ENCODE measurements at places on chromosomes 7 and 10.

GRCh38 chr7:8988267-8988666 is 554.9 kb downstream of the NXPH1 start:
- no peak for DNase-seq

- no peak for DNase-seq
These were observed at the start of gene ELFN1 for GRCh38 chr7:1669954-1670893. Gene ELFN1, plus strand, starts transcription at chr7:1670277. Its CDS starts 74,320 bp downstream, at chr7:1744597.

GRCh38 chr10:52750629-52751028 is 22.0 kb downstream of the MBL2 start:
- DNase-seq = no peak

DNA sequence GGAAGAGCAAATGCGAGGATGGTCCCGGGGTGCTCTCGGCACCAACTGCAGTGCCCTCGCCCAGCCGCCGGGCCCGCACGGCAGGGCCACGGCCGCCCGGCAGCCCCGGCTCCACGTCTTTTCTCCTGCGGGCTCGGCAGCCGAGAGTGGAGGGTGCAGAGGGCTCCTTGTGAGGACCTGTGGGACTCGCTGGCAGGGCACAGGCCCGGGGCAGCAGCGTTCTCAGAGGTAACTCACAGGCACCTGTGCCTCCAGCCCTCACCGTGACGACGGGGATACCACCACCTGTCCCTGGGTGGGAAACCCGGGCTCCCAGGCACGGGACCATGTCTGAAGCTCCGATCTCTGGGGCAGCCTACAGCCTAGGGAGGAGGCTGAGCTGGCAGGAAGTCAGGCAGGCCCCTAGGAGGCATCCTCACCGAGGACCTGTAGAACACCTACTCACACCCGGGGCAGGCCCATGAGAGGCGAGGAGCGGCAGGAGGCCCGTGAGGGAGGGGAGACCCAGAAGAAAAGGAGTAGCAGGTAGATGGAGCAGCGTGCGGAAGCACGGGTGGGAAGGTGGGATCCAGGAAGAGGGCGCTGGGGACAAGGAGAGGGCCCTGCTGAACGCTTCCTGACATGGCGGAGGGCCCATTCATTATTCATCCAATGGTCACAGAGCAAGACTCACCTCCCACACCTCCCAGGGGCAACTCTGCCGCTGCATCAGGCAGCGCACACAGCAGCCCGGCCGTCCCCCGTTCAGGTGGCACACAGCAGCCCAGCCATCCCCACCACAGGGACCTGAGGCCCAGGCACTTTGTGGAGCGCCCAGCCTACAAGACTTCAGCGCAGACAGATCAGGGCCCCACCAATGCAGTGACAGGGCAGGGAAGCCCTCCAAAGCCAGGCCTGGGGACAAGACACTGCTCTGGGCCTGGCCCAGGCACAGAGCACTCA is 244.9 kb downstream of the MAD1L1 start:
- no peak for DNase-seq

DNA sequence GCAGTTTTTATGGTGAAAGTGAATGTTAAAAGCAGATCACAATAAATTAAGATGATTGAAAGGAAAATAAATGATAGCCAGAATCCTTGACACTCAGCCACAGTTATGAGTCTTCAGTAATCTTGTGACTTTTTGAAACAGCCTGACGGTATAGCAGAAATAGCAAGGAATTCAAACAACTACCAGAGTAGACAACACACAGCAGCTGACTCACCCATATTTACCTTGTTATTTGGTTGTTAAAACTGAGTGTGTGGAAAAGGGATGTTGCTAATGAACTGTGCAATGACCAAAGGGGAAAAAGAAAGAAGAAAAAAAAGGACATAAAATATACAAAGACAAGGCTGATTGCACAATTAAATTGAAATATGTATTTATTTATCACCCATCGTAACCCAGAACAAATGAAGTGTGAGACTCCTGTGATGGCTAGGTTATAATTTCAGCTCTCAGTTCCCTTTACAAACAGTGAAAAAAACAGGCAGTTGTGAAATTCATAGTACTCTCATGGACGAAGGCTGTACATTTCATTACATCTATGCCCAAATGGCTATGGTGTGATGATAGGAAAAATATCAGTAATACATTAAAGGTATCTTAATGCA is 1023.0 kb upstream of the SORCS1 start:
- DNase-seq = no peak

GRCh38 chr10:73625004-73625883 is 16.0 kb downstream of the MYOZ1 start:
- no peak for DNase-seq

DNA sequence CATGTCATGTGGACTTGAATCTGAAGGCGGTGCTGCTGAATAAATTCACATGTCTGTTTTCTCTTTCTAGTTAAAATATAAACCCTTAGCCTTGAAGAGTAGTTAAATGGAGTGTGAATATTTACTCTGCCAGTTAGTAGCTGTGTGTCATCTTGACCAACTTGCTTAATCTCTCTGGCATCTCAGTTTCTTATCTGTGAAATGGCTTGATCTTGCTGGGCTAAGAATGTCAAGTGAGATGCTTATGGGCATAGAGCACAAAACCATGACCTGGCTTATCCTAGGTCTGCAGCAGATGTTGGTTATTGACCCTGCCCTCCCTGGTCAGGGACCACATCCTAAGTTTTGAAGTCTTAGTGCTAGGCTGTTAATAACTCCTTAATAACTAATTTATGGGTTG is 16.6 kb downstream of the ARID5B start:
- DNase-seq = no peak

DNA sequence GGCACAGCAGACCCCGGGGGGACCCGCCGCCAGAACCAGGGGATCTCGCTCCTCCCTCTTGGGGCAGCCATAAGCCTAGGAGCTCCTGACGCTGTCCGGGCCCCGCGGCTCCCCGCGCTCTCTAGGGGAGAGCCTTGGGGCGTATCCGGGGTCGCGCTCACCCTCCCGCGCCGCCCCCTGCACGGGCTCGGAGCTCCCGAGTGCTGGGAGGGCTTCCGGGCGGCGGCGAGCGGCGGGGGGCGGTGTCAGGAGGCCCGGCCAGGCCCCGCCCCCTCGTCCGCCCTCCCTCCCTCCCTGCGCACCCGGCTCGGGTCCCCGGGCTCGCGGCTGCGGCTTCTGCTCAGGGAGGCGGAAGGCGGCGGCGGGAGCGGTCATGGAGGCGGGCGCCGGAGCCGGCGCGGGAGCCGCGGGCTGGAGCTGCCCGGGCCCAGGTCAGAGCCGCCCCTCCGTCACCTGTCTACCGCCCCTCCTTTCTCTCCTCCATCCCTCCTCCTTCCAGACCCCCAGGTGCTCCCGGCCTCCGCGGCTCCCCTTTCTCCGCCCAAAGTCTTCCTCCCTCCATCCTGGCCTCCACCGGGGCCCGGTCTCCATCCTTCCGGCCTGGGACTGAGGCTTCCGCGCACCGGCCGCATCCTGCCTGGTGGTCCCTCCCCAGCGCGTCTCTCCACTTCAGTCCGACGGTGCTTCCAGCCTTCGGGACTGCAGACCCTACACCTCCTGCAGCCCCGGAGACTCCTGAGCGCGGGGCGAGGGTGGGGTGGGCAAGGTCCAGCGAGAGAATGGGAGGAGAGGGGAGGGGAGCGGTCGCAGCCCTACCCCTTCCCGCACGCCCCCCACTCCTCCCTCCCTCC is at the start of gene CCDC136:
CCDC136 (plus strand) TSS at position 848 of the 851 bp plus-strand sequence. CDS start 444 bp downstream, outside the sequence.
- DNase-seq = peak; percentile 52

DNA sequence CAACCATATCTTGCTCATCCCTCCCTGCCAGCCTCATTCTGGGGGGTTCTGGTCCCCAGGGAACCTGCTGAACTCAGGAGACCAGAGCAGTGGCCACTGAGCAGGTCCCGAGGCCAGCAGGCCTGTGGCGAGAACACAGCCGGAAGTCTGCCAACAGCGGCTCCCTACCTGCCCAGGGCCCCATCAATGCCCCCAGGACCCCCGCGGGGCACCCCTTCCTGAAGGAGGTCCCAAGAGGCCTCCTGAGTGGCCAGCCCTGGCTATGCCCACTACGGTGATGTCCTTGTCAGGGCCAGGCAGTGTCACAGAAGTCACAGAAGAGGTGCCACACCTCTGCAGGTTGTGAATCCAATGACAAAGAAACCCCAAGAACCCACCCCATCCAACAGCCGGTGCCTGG is 58.9 kb downstream of the CAMK2B start:
- DNase-seq = no peak

GRCh38 chr7:152108359-152108758 is 82.9 kb downstream of the GALNT11 start:
- DNase-seq = no peak

DNA sequence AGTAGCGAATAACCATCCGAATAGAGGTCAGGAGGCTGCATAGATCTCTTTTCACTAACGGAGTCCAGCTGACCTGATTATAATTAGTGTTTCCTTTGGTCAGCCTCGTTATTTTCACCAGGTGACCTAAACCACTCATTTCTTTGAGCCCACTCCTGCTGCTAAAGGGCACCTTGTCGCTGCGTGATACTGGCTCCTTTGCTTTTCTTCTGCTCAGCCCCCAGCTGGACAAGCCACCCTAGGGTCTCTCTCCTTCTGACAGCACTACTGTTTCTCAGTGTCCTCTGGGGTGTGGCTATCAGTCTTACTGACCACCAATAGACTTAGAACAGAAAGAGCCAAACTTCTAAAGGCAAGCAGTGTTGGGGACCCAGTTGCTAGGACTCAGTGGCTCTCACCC is 2.7 kb upstream of the IGFBP3 start:
- DNase-seq = no peak

GRCh38 chr10:88526501-88527105 is 56.5 kb downstream of the RNLS start:
- DNase-seq = no peak

GRCh38 chr10:27743012-27743876 is 2.4 kb downstream of the MKX start:
- no peak for DNase-seq

GRCh38 chr10:95558593-95559320 is 2.4 kb downstream of the SORBS1 start:
- DNase-seq = no peak

GRCh38 chr10:106705681-106706100 is 458.8 kb downstream of the SORCS1 start:
- DNase-seq = no peak

DNA sequence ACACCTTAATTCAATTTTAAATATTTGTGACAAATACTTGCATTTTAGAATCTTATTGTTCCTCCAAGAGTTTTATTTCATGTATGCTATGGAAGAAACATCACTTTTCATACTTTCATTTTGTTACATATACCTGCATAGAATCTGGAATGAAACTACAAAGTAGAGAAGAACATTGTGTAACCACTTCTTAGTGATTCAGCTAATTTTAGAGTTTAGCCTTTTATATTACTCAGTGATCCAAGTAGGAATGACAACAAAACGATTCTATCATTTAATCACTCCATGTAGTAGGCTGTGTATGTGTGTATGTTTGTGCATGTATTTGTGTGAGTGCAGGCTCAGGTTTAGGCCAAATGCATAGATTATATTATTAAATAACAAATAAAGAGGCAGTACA is 14.4 kb upstream of the SEMA3A start:
- DNase-seq = no peak

GRCh38 chr10:72712136-72712535 is 20.2 kb downstream of the MCU start:
- DNase-seq = no peak

DNA sequence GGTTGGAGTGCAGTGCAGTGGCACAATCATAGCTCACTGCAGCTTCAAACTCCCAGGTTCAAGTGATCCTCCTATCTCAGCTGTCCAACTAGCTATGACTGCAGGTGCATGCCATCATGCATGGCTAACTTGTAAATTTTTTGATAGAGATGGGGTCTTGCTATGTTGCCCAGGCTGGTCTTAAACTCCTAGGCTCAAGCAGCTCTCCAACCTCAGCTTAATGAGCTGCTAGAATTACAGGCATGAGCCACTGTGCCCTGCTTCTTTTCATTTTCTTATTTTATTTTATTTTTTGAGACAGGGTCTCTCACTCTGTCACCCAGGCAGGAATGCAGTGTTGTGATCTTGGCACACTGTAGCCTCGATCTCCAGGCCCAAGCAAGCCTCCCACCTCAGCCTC is 7.6 kb downstream of the PLA2G12B start:
- DNase-seq = no peak

DNA sequence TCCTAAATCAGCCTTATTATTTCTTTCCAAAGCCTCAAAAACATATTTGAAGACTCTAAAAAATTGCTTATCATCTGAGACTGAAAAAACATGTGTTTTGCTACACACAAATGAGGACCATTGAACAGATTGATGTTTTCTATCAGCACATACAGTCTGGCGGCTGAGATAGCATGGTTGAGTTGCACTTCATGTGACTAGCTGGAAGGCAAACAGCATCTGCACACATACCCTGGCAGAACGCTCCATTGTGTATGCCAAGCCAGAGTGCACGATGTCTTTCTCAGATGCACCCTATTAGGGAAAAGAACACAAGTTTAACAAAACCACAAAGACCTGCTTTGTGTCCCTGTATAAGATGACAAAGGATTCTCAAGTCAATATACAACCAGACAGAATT is 33.0 kb downstream of the FAM25A start:
- DNase-seq = no peak

GRCh38 chr7:157817433-157817832 is 480.6 kb downstream of the DNAJB6 start:
- DNase-seq = no peak

DNA sequence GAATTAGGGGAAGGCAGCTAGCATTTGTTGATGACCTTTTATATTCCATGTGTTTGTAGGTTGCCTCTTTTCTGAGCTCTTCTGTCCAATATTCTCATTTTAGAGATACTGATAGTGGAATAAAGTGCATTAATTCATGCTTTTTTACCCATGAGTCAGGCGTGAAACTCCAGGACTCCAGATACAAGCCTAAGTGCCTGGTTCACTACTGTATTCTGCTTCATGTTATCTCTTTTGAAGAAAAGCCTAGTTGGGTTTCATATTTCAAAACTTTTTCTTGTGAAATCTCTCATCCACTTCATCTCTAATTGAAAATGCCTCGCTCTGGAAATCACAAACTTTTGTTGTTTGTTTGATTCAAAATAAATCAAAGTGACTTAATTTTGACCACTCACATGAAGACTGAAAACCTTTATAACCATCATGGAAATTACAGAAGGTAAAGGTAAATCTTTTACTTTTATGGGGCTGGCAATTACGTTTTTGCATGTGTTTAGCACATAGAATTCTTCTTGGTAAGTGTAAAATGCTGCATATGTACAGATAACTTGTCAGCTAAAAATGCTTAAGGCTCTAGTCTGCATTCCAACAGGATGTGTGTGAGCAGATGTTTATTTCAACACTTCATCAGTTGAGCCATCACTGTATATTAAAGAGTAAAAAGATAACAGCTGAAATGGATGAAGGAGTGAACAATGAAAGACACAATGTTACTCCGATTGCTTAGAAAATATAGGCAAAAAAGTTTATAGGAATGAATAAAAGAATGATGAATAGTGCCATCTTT is 961.8 kb upstream of the CELF2 start:
- no peak for DNase-seq

DNA sequence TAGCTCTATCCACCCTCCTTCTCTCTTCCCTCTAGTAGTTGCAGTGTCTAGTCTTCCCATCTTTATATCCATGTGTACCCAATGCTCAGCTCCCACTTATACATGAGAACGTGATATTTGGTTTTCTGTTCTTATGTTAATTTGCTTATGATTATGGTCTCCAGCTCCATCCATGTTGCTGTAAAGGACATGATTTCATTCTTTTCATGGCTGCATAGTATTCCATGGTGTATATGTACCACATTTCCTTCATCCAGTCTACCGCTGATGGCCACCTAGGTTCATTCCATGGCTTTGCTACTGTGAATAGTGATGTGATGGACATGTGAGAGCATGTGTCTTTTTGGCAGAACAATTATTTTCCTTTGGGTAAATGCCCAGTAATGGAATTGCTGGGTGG is 6.5 kb downstream of the PRSS2 start:
- DNase-seq = no peak

GRCh38 chr7:30323006-30323355 is 38.6 kb downstream of the ZNRF2 start:
- DNase-seq = no peak

GRCh38 chr7:40922316-40922670 is 780.6 kb downstream of the INHBA start:
- no peak for DNase-seq
